ENCODE measurements at places on chromosomes 3 and 15. TPM values are rescaled to one million over a fixed set of nuclear protein-coding genes. Genes with fewer than 3 reads are reported as not detected.

- no peaks in the 10 kb centered on the region for H3K27me3 ChIP-seq
- peak; percentile 20 for DNase-seq
- H3K36me3 ChIP-seq, result no peaks in the 10 kb centered on the region
Observed at GRCh38 chr15:85831415-85832113, 36.8 kb upstream of the KLHL25 start.

DNA sequence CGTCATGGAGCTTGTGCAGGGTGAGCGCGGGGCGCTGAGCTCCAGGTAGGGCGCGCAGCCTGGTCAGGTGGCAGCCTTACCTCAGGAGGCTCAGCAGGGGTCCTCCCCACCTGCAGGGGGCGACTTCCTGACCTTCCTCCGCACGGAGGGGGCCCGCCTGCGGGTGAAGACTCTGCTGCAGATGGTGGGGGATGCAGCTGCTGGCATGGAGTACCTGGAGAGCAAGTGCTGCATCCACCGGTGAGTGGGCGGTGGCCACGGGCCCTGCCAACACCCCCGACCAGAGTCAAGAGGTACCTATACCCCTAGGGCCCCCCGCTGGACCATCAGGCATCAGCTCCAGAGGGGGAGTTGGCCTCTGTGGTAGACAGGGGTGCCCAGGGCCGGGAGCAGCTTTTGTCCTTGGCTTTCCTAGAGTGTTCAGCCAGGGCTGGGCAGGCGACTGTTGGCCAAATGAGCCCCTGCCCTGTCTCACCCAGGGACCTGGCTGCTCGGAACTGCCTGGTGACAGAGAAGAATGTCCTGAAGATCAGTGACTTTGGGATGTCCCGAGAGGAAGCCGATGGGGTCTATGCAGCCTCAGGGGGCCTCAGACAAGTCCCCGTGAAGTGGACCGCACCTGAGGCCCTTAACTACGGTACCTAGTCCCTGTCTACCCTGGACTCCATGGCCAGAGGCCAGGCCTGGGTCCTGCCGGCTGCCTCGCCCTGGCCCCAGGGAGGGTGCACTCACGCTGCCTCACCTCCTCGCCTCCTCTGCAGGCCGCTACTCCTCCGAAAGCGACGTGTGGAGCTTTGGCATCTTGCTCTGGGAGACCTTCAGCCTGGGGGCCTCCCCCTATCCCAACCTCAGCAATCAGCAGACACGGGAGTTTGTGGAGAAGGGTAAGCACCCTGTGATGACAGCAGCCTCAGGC is 9.1 kb downstream of the FES start:
- H3K36me3 ChIP-seq, result peaks cover 50% of the 10 kb centered on the region
- H3K4me1 ChIP-seq, result no peaks in the 10 kb centered on the region
- no peaks in the 10 kb centered on the region for H3K27me3 ChIP-seq
- no peak for DNase-seq

DNA sequence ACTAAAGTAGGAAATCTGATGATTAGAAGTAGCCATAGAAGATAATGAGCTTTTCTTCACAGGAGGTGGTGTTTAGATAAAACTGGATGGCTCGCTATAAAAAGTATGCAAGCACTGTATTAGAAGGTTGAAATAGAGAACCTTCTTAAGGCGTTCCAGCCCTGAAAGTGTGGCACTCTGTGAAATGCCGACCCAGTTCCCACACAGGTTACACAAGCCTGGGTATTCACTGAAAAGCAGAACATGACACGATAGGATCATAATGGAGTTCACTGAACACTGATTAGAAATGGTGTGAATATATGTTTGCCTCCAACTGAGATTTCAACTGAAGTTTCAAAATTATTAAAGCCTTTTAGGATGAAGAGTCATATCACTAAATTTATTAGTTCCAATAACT is 15.0 kb upstream of the LRRC34 start:
- H3K4me3 ChIP-seq, result no peak overlapping the region
- H3K4me1 ChIP-seq, result no peaks in the 10 kb centered on the region
- no peaks in the 10 kb centered on the region for H3K27me3 ChIP-seq
- H3K36me3 ChIP-seq, result no peaks in the 10 kb centered on the region
- no peak for DNase-seq

- no peaks in the 10 kb centered on the region for H3K27me3 ChIP-seq
- H3K27ac ChIP-seq, result no peak overlapping the region
- H3K4me3 ChIP-seq, result no peak overlapping the region
- H3K36me3 ChIP-seq, result peaks cover under 1% of the 10 kb centered on the region
Observed at GRCh38 chr3:44468572-44469520, 8.6 kb downstream of the ZNF445 start.

DNA sequence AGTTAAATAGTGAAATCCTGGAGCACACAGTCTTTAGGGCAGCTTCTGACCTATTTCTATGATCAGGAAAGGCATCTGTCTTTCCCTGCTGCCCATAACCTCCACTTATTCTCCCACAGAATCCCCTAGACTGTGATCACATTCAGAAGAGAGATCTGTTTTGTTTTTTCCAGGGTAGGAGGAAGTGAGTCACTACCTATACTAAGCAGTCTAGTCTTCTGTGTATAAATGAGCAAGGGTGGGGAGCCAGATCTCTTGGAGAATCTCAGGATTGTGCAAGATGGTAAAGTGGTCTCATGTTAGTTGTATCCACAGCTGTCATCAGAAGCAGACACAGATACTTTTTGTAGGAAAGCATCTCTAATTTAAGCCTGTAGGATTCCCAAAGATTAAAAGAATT is 11.8 kb upstream of the FBXO22 start:
- H3K27ac ChIP-seq, result no peak overlapping the region
- H3K36me3 ChIP-seq, result no peaks in the 10 kb centered on the region

DNA sequence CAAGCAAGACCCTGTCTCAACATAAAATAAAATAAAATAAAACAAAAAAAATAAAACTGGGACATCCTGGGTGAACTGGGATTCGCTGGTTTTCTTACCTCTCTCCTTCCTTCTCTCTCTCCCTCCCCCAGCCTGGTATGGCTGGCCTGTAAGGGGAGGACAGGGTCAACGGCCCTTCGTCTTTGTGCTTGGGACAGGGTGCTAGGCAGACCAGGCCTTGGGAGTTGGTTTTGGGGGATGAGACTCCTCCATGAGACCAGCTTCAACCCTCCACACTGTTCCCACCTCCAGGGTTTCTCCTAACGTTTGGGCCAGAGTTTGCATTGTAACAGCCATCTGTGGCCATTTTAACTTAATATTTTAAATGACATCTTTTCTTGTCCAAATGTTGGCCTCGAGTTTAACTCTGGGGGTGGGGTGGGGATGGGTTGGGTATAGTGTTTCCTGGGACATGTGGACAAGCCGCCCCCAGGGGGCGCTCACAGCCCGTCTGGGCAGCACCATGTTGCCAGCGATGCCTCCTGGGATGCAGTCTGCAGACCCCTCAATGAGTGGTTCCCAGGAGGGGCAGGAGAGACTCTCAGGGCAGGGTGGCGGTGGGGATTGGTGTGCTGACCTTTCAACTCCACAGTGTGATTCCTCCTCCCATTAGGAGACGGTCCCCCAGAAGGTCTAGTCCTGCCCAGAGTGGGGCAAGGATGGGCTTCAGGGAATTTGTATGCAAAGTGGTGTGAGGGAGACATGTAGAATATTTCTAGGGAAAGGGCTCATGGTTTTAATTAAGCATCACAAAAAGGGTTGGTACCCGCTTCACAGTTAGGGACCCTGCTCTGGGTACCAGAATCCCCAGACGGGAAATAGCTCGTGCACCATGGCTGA is 37.7 kb upstream of the LCTL start:
- H3K4me1 ChIP-seq, result no peaks in the 10 kb centered on the region
- peak; percentile 10 for DNase-seq
- no peaks in the 10 kb centered on the region for H3K36me3 ChIP-seq
- no peak overlapping the region for H3K4me3 ChIP-seq

DNA sequence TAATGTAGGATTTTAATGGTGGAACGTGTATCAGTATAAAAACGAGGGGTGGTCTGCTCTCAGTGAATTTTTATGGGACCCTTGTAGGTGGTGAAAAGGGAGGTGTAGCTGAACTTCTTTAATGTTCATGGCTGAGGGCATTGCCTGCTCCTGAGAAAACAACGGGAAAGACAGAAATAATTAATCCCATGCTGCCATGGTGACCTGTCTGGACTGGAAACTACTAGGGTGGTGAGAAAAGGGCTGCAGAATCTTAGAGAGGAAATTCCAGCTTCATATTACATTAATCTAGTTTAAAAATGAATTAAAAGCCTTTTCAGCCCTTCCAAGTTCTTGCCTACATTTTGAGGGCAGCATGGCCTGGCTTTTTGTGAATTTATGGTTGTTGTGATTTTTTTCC is 47.6 kb downstream of the ZBTB38 start:
- peaks cover 61% of the 10 kb centered on the region for H3K4me1 ChIP-seq
- no peak overlapping the region for H3K4me3 ChIP-seq
- no peaks in the 10 kb centered on the region for H3K27me3 ChIP-seq
- no peak for DNase-seq
- H3K27ac ChIP-seq, result peak overlapping the region; percentile 99

TMCO5A gene
- total RNA-seq, result not detected

SLCO3A1 gene
- 16.5 TPM for total RNA-seq
